Naive thymus-derived CD4-positive, alpha-beta T cell (primary cell): ENCODE measurements at places on chromosomes 6 and 20. TPM values are rescaled to one million over a fixed set of nuclear protein-coding genes. Genes with fewer than 3 reads are reported as not detected.

- no peaks in the 10 kb centered on the region for H3K36me3 ChIP-seq
- H3K4me1 ChIP-seq = peaks cover 59% of the 10 kb centered on the region
- no peaks in the 10 kb centered on the region for H3K27me3 ChIP-seq
- H3K27ac ChIP-seq = no peak overlapping the region
Measured at GRCh38 chr6:111745186-111745585, 128.1 kb downstream of the FYN start.

MYT1 gene
- polyA plus RNA-seq = not detected

QKI gene
- 20.8 TPM for polyA plus RNA-seq

DNA sequence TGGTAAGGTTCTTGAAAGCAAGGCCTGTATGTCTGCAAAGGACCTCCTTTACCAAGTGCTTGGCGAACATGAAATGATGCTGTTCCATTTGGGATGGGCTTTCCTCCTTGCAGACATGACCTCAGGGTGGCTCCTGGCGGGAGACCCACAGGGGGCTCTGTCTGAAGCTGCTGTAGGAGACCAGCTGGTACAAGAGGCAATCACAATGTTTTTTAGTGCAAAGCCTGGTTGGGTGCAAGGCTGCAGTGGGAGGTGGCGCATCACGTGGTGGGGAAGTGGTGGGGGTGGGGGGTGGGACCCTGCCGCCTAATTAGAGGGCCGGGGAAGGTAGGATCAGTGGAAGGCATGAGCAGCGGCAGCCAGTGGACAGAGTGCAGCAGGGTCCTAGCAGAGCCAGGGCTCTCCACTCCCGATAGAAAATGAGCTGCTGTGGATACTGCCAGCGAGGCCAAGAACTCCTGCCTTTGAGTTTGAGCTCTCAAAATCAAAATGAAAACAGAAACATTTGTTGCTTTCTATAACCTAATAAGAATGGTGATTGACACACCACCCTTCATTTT lies 9.1 kb upstream of the ARMC2 start:
- H3K4me1 ChIP-seq = peaks cover 9% of the 10 kb centered on the region
- H3K27ac ChIP-seq = no peak overlapping the region
- DNase-seq = no peak
- H3K36me3 ChIP-seq = no peaks in the 10 kb centered on the region

GRCh38 chr6:113860181-113860955 lies 3.2 kb downstream of the MARCKS start:
- DNase-seq = no peak
- H3K4me3 ChIP-seq = no peak overlapping the region
- peaks cover 20% of the 10 kb centered on the region for H3K27me3 ChIP-seq

SERPINB6 gene
- 94.2 TPM for polyA plus RNA-seq

DNA sequence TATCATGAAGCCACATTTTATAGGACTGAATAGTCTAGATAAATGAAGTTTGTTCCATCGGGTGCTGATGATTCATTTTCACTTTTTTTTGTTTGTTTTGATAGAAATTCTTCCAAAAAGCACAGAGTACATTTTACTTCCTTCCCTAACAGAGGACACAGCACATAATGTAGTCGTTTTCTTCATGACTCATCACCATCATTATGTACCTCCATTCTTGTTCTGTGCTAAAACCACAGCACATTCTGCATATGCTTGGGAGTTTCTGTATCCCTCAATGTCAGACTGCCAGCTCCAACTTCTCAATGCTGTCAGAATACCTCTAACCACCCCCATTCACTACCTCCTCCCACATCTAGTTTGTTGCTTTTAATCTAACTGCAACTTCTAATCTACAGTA lies 1004.9 kb upstream of the ADGRB3 start:
- H3K27me3 ChIP-seq = no peaks in the 10 kb centered on the region
- H3K27ac ChIP-seq = no peak overlapping the region
- H3K36me3 ChIP-seq = no peaks in the 10 kb centered on the region
- H3K4me3 ChIP-seq = no peak overlapping the region

DNA sequence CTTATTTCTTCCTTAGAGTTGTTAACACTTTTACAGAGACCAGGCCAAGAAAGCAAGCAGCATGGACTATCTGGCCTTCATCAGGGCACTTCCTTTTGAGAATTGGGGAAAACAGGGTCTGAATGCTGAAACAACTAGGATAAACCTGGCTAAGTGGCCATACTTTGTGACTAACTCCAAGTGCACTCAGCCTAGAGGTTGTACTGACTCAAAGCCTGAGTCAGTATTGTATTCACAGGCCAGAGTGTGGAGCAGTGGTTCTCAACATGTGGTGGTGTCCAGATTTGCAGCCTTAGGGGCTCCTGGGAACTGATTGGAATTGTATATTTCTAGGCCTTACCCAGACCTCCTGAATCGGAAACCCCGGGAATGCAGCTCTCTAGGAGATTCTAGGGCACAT lies 20.1 kb downstream of the SEC23B start:
- H3K4me1 ChIP-seq = no peaks in the 10 kb centered on the region
- H3K27me3 ChIP-seq = no peaks in the 10 kb centered on the region
- H3K27ac ChIP-seq = no peak overlapping the region
- peaks cover 87% of the 10 kb centered on the region for H3K36me3 ChIP-seq

- no peaks in the 10 kb centered on the region for H3K4me1 ChIP-seq
- no peaks in the 10 kb centered on the region for H3K27me3 ChIP-seq
- H3K27ac ChIP-seq = no peak overlapping the region
- DNase-seq = no peak
Measured at GRCh38 chr20:14989535-14990290, 652.3 kb upstream of the FLRT3 start.

DNA sequence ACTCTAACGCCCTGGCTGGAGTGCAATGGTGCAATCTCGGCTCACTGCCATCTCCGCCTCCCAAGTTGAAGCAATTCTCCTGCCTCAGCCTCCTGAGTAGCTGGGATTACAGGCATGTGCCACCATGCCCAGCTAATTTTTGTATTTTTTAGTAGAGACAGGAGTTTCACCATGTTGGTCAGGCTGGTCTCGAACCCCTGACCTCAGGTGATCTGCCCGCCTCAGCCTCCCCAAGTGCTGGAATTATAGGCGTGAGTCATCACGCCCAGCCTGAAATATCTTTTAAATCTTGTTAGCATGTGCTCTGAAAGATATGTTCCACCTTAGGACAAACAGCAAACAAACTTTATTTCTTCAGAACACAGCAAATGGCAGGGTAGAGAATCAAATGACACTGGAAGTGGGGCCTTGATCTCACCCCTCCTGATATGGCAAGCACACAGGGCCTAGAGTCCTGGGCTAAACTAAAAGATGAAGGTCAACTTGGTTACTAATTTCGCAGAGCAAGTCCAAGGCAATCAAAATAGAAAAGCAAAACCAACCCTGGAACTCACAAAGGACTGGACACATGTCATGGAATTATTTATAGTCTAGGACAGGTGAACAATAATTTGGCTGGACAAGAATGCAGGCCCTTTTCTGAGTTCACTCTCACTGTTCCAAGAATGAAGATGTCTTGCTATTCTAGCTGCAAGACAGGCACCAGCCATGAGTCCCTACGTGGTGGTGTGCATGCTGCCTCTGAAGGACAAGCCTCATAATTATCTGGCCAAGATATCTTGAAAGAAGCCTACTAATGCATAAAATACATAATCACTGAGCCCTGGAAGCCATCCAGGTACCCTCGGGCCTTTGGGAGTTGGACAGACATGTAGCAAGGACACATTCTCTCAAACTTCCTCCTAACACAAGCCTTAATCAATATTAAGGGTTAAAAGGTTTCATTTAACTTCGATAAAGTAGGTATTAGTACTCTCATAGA lies 35.6 kb downstream of the B4GALT5 start:
- H3K27me3 ChIP-seq = no peaks in the 10 kb centered on the region
- H3K27ac ChIP-seq = no peak overlapping the region
- H3K4me3 ChIP-seq = no peak overlapping the region
- no peak for DNase-seq
- H3K36me3 ChIP-seq = no peaks in the 10 kb centered on the region

HLA-DMA gene
- polyA plus RNA-seq = 19.3 TPM

GSTA3 gene
- polyA plus RNA-seq = not detected

ARFGEF2 gene
- 10.1 TPM for polyA plus RNA-seq

GRCh38 chr6:112163295-112164257 lies 76.2 kb downstream of the FAM229B start:
- no peak overlapping the region for H3K27ac ChIP-seq
- H3K4me3 ChIP-seq = no peak overlapping the region
- no peaks in the 10 kb centered on the region for H3K27me3 ChIP-seq
- peak; percentile 76 for DNase-seq

- H3K27ac ChIP-seq = no peak overlapping the region
- H3K27me3 ChIP-seq = no peaks in the 10 kb centered on the region
- peaks cover 55% of the 10 kb centered on the region for H3K4me1 ChIP-seq
- no peak for DNase-seq
- no peaks in the 10 kb centered on the region for H3K36me3 ChIP-seq
Measured at GRCh38 chr6:63661769-63662168, 26.2 kb downstream of the PHF3 start.

GRCh38 chr20:25864326-25864962 lies 167.8 kb upstream of the ZNF337 start:
- no peaks in the 10 kb centered on the region for H3K36me3 ChIP-seq
- peaks cover 11% of the 10 kb centered on the region for H3K4me1 ChIP-seq
- no peak for DNase-seq

GRCh38 chr6:32462609-32463008 lies 22.9 kb downstream of the HLA-DRA start:
- H3K27me3 ChIP-seq = no peaks in the 10 kb centered on the region
- H3K4me3 ChIP-seq = no peak overlapping the region
- H3K27ac ChIP-seq = no peak overlapping the region
- no peaks in the 10 kb centered on the region for H3K36me3 ChIP-seq

GRCh38 chr6:138844192-138844591 lies 48.3 kb downstream of the ECT2L start:
- no peaks in the 10 kb centered on the region for H3K36me3 ChIP-seq
- no peak overlapping the region for H3K27ac ChIP-seq
- H3K4me3 ChIP-seq = no peak overlapping the region
- no peaks in the 10 kb centered on the region for H3K27me3 ChIP-seq
- DNase-seq = no peak
- H3K4me1 ChIP-seq = no peaks in the 10 kb centered on the region

DNA sequence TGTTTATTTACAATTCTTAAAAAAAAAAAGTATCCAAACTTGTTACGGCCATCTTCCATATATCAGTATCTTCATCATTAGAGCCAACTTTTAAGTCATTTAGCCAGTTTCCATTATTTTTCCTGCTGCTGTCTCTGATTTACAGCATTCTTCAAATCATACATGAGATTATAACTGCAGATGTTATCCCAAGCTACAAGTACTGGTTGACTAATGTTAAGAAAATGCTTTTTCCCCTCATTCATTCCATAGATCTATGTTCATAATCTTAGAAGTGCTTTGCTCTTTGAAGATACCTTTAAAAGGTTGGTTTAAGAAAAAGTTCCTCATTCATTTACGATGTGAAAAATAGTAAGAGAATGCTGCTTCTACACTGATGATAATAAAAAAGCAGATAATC lies 158.7 kb downstream of the RNGTT start:
- no peak for DNase-seq
- H3K36me3 ChIP-seq = peaks cover 8% of the 10 kb centered on the region
- no peak overlapping the region for H3K27ac ChIP-seq
- H3K4me1 ChIP-seq = no peaks in the 10 kb centered on the region

FAM162B gene
- polyA plus RNA-seq = not detected

FAM184A gene
- 0.99 TPM for polyA plus RNA-seq

GRCh38 chr20:20371681-20372080 lies 3.8 kb downstream of the INSM1 start:
- H3K27ac ChIP-seq = no peak overlapping the region
- no peaks in the 10 kb centered on the region for H3K36me3 ChIP-seq
- H3K4me1 ChIP-seq = no peaks in the 10 kb centered on the region
- no peak overlapping the region for H3K4me3 ChIP-seq
- H3K27me3 ChIP-seq = no peaks in the 10 kb centered on the region
- DNase-seq = no peak

- peaks cover 3% of the 10 kb centered on the region for H3K36me3 ChIP-seq
- H3K27ac ChIP-seq = no peak overlapping the region
- no peaks in the 10 kb centered on the region for H3K27me3 ChIP-seq
- no peak overlapping the region for H3K4me3 ChIP-seq
- no peaks in the 10 kb centered on the region for H3K4me1 ChIP-seq
- DNase-seq = no peak
Measured at GRCh38 chr6:136600818-136601217, 50.6 kb upstream of the MAP7 start.

- no peaks in the 10 kb centered on the region for H3K36me3 ChIP-seq
- DNase-seq = no peak
- H3K4me3 ChIP-seq = no peak overlapping the region
- H3K4me1 ChIP-seq = no peaks in the 10 kb centered on the region
- H3K27me3 ChIP-seq = no peaks in the 10 kb centered on the region
- no peak overlapping the region for H3K27ac ChIP-seq
Measured at GRCh38 chr6:124055963-124056362, 252.3 kb downstream of the NKAIN2 start.

DNA sequence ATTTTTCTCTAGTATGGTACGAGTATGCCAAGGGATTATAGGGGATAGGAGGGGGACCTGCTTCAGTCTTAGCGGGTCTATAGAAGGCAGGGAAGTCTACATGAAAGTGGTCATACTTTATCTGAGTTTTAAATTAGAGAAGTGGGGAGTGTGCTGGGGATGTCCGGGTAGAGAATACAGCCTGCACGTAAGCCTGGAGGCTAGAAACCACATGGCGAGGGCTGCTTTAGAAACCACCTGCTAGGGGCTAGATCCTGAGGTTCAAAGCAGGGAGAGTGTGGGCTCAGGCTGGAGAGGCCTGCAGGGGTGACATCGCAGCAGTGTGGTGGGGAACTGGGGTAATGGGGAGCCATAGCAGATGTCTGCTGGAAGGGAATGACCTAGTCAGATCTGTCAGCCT lies 85.2 kb downstream of the VEGFA start:
- no peaks in the 10 kb centered on the region for H3K36me3 ChIP-seq
- DNase-seq = no peak
- no peaks in the 10 kb centered on the region for H3K27me3 ChIP-seq
- no peaks in the 10 kb centered on the region for H3K4me1 ChIP-seq
- no peak overlapping the region for H3K4me3 ChIP-seq

GGTLC1 gene
- not detected for polyA plus RNA-seq

DNA sequence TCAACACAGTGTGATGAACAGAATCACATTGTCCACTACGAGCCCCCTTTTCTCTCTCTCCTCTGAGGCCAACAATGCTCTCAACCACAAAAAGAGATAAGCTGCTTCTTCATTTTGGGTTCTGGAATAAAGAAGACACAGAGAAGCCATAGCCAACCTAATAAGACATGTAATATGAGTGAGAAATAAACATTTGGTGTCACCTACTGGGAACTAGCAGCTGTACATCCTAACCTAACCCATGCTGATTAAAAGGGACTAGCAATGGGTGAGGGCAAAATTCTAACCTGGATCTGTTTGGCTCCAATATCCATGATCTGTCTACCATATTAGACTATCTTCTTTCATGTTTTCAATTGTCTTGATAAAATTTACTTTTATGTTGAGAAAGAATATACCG lies 369.1 kb upstream of the MARCKS start:
- H3K4me1 ChIP-seq = no peaks in the 10 kb centered on the region
- H3K36me3 ChIP-seq = no peaks in the 10 kb centered on the region
- no peak overlapping the region for H3K27ac ChIP-seq
- H3K4me3 ChIP-seq = no peak overlapping the region

- no peak overlapping the region for H3K27ac ChIP-seq
- no peaks in the 10 kb centered on the region for H3K36me3 ChIP-seq
- no peaks in the 10 kb centered on the region for H3K4me1 ChIP-seq
- H3K27me3 ChIP-seq = no peaks in the 10 kb centered on the region
- H3K4me3 ChIP-seq = no peak overlapping the region
- DNase-seq = no peak
Measured at GRCh38 chr20:11880680-11881079, 37.0 kb upstream of the BTBD3 start.
